ENCODE measurements at places on chromosomes 12 and 14.

DNA sequence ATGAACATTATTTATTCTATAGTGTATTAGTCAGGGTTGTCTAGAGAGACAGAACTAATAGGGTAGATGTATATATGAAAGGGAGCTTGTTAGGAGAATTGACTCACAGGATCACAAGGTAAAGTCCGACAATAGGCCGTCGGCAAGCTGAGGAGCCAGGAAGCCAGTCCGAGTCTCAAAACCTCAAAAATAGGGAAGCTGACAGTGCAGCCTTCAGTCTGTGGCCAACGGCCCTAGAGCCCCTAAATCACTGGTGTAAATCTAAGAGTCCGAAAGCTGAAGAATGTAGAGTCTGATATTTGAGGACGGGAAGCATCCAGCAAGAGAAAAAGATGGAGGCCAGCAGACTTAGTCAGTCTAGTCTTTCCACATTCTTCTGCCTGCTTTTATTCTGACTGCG is 912.2 kb downstream of the FLRT2 start:
- no peak for DNase-seq

- no peak for DNase-seq
These were observed 162.5 kb downstream of the C12orf50 start for GRCh38 chr12:87866578-87867292.

DNA sequence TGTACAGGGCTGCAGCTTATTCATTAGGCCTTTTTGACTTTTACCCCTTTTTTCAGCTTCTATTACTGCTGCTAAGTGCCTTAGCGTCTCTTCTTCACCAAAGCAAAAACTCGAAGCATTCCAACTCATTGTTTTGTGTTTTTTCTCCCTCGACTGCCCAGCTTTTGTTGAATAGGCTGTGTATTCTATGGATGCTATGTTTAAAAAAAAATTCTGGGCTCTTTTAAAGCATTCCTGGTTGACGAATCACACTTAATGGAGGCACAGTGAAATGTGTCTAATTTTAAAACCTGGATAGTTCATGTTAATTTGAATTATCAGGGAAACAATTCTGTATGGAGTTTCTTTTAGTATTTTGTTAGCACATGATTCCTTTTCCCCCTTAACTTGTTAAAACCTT is 29.7 kb downstream of the KTN1 start:
- no peak for DNase-seq

GRCh38 chr14:103087343-103087835 is 3.4 kb downstream of the LBHD2 start:
- DNase-seq: no peak

DNA sequence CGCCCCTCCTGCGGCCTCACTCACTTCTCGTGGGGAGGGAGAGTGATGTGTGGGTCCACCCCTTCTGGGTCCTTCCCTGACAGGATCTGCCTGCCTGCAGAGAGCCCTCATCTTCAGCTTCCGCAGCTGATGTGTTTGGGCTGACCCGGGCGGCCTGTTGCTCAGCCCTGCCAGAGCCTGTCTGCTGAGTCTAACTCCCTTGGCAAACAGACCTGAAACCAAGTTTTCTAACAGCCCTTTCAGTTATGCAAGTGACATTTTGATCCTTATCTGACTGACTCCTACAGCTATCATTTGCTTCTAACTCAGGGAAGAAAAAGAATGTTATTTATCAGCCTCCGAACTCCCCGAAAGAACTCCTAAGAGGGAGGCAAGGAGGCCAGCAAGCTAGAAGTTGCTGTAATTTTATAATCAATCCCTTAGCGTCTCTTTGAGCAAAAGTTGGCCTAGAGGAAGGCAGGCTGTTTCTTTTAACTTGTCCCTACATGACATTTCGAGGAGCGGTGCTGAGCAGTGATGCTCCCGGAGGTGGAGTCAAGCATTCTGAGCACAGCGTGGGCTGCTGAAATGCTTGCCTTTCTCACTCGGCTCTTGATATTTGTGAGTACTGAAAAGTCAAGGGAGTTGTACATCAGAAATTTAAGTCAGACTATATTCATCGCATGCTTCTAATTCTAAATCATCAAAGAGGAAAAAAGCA is 31.5 kb upstream of the CACNA2D4 start:
- peak; percentile 88 for DNase-seq

DNA sequence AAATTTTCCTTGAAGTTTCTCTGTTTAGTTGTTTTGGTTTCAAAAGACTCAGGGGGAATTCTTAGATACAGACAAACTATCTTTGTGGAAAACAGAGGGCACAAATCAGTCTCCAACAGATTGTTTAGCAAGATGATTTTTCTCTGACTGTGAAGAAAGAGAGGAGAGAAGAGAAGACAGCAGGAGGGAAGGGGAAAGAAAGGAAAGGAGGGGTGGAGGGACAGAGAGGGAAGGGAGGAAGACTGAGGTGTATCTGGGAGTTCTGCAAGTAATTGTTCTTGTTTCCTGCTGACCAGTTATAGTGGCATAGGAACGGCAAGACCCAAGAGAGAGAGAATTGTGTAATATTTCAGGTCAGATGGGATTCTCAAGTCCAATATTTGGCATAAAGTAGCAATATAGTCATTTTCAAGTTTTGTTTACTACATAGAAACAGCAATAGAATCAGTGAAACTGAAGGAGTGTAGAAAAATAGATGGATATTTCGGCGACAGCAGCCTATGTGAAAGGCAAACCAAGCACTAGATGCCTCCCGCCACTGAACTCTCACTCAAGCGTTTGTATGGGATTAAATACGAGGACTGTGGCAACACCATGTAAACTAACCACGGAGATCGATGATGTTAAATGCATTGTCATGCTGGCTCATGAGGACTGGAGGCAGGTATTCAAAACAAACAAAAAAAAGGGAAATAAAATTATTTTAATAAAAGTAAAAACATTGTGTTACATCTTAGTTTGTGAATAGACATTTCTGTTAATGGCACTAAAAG is 342.5 kb downstream of the SLC16A7 start:
- DNase-seq: no peak

DNA sequence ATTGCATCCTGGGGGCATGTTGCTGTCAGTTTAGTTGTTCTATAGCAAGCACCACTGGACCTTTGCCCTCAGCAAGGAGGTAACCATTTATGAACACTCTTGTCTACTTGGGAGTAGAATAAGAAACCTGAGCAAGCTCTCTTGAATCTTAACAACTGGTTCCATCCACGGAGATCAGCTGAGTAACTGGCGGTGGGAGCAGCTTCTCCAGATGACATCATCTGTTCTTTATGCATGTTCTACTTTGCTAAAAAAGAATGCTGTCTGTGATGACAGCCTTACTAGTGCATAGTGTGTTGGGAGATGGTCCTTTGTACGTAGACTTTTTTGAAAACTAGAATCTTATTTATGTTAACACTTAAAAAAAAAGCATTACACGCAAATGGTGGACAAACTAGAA is 17.7 kb downstream of the SLC4A8 start:
- peak; percentile 46 for DNase-seq

- no peak for DNase-seq
These were observed 404.6 kb downstream of the MED13L start for GRCh38 chr12:115872919-115873357.

GRCh38 chr12:108969622-108970021 is 51.2 kb downstream of the SVOP start:
- DNase-seq: no peak

DNA sequence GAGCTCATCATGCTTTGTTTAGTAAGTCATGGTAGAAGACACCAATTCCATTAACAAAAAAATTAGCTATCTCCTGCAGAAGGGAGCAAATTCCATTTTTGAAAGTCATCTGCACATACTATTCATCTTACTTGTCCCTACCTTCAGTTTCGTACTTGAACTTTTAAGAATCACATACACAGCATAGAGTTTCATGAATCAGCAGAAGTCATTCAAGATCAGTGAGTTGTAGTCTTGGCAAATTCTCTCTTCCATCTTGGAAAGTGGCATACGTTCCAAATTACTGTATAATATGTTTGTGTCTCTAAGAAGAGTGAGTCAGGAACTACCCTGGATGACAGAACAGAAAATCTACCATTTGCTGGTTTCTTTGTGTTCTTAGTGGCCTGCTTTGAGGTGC is 14.1 kb downstream of the VRK1 start:
- DNase-seq: no peak
